ENCODE measurements at places on chromosomes 1 and 21. TPM values are rescaled to one million over a fixed set of nuclear protein-coding genes. Genes with fewer than 3 reads are reported as not detected.

GRCh38 chr1:65001231-65001792 lies 35.0 kb upstream of the JAK1 start:
- H3K27me3 ChIP-seq: peaks cover 7% of the 10 kb centered on the region
- H3K36me3 ChIP-seq: no peaks in the 10 kb centered on the region
- peak overlapping the region; percentile 38 for H3K27ac ChIP-seq
- H3K4me3 ChIP-seq: no peak overlapping the region
- H3K4me1 ChIP-seq: peaks cover 4% of the 10 kb centered on the region

GRCh38 chr1:48371598-48371997 lies 100.4 kb downstream of the SPATA6 start:
- no peak overlapping the region for H3K4me3 ChIP-seq
- no peaks in the 10 kb centered on the region for H3K4me1 ChIP-seq
- no peak for DNase-seq
- no peak overlapping the region for H3K27ac ChIP-seq
- no peaks in the 10 kb centered on the region for H3K36me3 ChIP-seq
- no peaks in the 10 kb centered on the region for H3K27me3 ChIP-seq

- H3K27ac ChIP-seq: no peak overlapping the region
- H3K36me3 ChIP-seq: no peaks in the 10 kb centered on the region
- H3K4me3 ChIP-seq: no peak overlapping the region
- no peaks in the 10 kb centered on the region for H3K27me3 ChIP-seq
- H3K4me1 ChIP-seq: peaks cover 5% of the 10 kb centered on the region
- DNase-seq: no peak
Measured at GRCh38 chr1:91026777-91027176, 4.9 kb upstream of the ZNF644 start.

GRCh38 chr1:153180556-153180955 lies 22.7 kb upstream of the LELP1 start:
- no peak overlapping the region for H3K4me3 ChIP-seq
- no peaks in the 10 kb centered on the region for H3K4me1 ChIP-seq
- H3K27ac ChIP-seq: no peak overlapping the region
- no peaks in the 10 kb centered on the region for H3K36me3 ChIP-seq
- no peaks in the 10 kb centered on the region for H3K27me3 ChIP-seq
- DNase-seq: no peak

- no peaks in the 10 kb centered on the region for H3K4me1 ChIP-seq
- H3K27me3 ChIP-seq: no peaks in the 10 kb centered on the region
- no peak overlapping the region for H3K27ac ChIP-seq
- no peaks in the 10 kb centered on the region for H3K36me3 ChIP-seq
- H3K4me3 ChIP-seq: no peak overlapping the region
Measured at GRCh38 chr1:111742938-111743549, 3.8 kb upstream of the INKA2 start.

GRCh38 chr21:40833184-40833583 lies 13.8 kb downstream of the DSCAM start:
- H3K4me3 ChIP-seq: no peak overlapping the region
- H3K4me1 ChIP-seq: no peaks in the 10 kb centered on the region
- no peaks in the 10 kb centered on the region for H3K36me3 ChIP-seq
- no peak for DNase-seq

GRCh38 chr1:161391611-161392010 lies 23.9 kb upstream of the CFAP126 start:
- H3K27ac ChIP-seq: no peak overlapping the region
- no peaks in the 10 kb centered on the region for H3K27me3 ChIP-seq
- DNase-seq: no peak
- H3K36me3 ChIP-seq: no peaks in the 10 kb centered on the region

DNA sequence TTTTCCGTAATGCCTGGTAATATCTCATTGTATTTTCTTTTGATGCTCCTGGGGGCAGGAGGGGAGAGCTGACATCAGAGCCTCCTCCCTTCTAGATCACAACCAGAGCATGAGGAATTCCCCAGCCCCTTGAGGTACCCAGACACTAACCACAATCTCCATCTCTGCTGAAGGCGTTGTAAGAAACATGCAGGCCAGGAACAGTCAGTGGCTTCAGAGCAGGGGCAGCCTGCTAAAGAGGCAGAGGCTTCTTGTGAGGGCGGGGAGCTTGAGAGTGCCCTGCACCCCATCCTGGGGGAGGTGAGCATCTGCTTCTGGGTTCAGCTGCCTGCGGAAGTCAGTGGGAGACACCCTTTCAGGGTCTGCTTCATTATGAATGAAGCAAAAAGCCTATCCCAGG lies 19.0 kb downstream of the MAPKAPK2 start:
- DNase-seq: no peak
- no peak overlapping the region for H3K4me3 ChIP-seq
- H3K36me3 ChIP-seq: no peaks in the 10 kb centered on the region
- H3K27ac ChIP-seq: no peak overlapping the region

DNA sequence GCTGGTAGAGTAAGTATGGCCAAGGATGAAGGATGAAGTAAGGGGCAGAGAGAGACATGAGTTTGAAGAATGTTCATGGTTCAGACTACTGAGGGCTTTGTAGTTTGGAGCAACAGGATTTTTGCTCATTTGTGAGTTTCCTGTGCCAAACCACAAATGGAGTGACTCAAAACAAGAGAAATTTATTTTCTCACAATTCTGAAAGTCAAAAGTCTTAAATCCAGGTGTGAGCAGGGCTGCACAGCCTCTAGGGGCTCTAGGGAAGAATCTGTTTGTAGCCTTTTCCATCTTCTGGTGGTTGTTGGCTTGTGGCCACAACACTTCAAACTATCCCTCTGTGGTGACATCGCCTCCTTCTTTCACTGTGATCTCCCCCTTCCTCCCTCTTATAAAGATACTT lies 58.9 kb downstream of the RHOU start:
- H3K27ac ChIP-seq: no peak overlapping the region
- no peaks in the 10 kb centered on the region for H3K36me3 ChIP-seq

GRCh38 chr1:18118078-18118477 lies 10.5 kb downstream of the IGSF21 start:
- H3K27ac ChIP-seq: no peak overlapping the region
- DNase-seq: no peak
- H3K4me1 ChIP-seq: no peaks in the 10 kb centered on the region
- no peak overlapping the region for H3K4me3 ChIP-seq
- H3K36me3 ChIP-seq: no peaks in the 10 kb centered on the region
- peaks cover 6% of the 10 kb centered on the region for H3K27me3 ChIP-seq

DNA sequence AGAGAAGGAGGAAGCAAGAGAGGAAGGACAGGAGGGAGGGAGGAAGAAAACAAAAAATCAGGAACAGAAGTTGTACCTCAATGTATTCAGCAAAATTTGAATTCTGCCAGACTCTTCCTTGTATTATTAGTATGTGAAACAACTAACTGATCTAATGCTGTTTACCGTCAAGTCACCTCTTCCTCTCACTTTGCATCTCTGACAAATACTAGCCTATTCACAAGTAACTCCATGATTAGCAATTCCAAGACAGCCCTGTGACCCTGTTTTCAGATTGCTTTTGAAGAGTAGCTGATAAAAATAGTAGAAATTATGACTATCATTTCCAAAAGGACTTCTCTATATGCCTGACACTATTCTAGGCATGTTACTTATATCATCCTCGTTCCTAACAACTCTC lies 445.4 kb downstream of the NEGR1 start:
- no peaks in the 10 kb centered on the region for H3K36me3 ChIP-seq
- no peak overlapping the region for H3K4me3 ChIP-seq
- H3K27me3 ChIP-seq: no peaks in the 10 kb centered on the region
- H3K27ac ChIP-seq: no peak overlapping the region
- no peak for DNase-seq

DNA sequence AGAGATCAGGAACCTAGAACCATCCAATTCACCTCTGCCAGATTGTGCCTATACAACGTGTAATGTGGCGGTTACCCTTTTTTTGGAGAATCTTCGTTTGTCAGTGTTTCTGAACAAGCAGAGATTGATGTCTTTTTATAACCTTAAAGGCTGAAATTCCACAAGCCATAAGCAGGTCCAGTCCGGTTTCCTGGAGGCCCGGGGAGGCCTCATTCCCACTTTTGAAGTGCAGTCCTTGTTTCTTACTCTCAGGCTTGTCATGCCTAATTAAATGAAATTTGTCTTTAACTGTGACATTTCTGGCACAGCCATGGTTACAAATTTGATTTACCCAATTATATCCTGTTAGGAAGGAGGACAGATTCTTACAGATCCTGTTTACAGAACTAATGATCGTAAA lies 27.8 kb downstream of the ZNF362 start:
- DNase-seq: no peak
- H3K4me1 ChIP-seq: peaks cover 11% of the 10 kb centered on the region
- no peak overlapping the region for H3K4me3 ChIP-seq
- peaks cover 14% of the 10 kb centered on the region for H3K36me3 ChIP-seq
- no peak overlapping the region for H3K27ac ChIP-seq
- H3K27me3 ChIP-seq: no peaks in the 10 kb centered on the region

GRCh38 chr1:95122151-95122697 lies 5.1 kb downstream of the TLCD4 start:
- H3K27me3 ChIP-seq: peaks cover 2% of the 10 kb centered on the region
- H3K4me3 ChIP-seq: no peak overlapping the region
- DNase-seq: no peak
- no peaks in the 10 kb centered on the region for H3K36me3 ChIP-seq

DNA sequence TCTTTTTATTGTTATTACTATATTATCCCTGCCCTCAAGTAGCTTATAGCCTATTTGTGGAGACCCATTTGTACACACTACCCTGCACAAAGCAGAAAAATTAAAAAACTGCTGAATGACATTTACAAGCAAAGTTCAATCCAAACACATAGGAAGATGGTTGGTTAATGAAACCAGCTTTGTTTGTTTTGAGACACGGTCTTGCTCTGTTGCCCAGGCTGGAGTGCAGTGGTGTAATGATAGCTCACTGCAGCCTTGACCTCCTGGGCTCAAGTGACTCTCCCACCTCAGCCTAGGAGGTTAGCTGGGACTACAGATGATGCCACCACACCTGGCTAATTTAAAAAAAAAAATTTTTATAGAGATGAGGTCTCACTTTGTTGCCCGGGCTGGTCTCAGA lies 31.6 kb downstream of the TGFB2 start:
- H3K4me3 ChIP-seq: no peak overlapping the region
- H3K36me3 ChIP-seq: no peaks in the 10 kb centered on the region
- H3K27ac ChIP-seq: no peak overlapping the region
- H3K27me3 ChIP-seq: no peaks in the 10 kb centered on the region
- peaks cover 22% of the 10 kb centered on the region for H3K4me1 ChIP-seq

DNA sequence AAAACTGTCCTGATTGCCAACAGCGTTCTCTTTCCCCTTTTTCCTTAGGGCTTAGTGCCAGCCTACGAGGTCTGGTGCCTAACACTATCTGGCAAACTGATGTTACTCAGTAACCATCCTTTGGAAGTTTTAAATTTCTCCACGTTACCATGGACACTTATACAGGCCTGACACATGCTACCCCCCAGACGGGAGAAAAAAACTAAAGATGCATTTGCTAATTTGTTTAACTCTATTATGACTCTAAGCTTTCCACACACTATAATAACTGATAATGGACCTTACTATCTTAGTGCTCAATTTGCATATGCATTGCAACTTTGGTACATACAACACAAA lies 36.8 kb downstream of the CLCA1 start:
- H3K27me3 ChIP-seq: no peaks in the 10 kb centered on the region
- H3K36me3 ChIP-seq: no peaks in the 10 kb centered on the region
- DNase-seq: no peak
- no peak overlapping the region for H3K27ac ChIP-seq
- no peak overlapping the region for H3K4me3 ChIP-seq
- no peaks in the 10 kb centered on the region for H3K4me1 ChIP-seq

GRCh38 chr1:168714012-168714411 lies 15.0 kb downstream of the DPT start:
- no peak overlapping the region for H3K4me3 ChIP-seq
- no peak for DNase-seq
- no peak overlapping the region for H3K27ac ChIP-seq
- H3K4me1 ChIP-seq: no peaks in the 10 kb centered on the region
- H3K27me3 ChIP-seq: no peaks in the 10 kb centered on the region
- no peaks in the 10 kb centered on the region for H3K36me3 ChIP-seq

GRCh38 chr1:98669355-98670296 lies 8.1 kb downstream of the SNX7 start:
- H3K4me3 ChIP-seq: no peak overlapping the region
- no peaks in the 10 kb centered on the region for H3K4me1 ChIP-seq
- H3K36me3 ChIP-seq: no peaks in the 10 kb centered on the region
- H3K27ac ChIP-seq: no peak overlapping the region

- H3K36me3 ChIP-seq: no peaks in the 10 kb centered on the region
- H3K4me1 ChIP-seq: no peaks in the 10 kb centered on the region
- no peak overlapping the region for H3K4me3 ChIP-seq
- H3K27ac ChIP-seq: no peak overlapping the region
- H3K27me3 ChIP-seq: no peaks in the 10 kb centered on the region
- DNase-seq: no peak
Measured at GRCh38 chr21:46597896-46598343, 7.0 kb downstream of the S100B start.

GRCh38 chr1:155106862-155107261 lies 20.8 kb upstream of the EFNA1 start:
- no peaks in the 10 kb centered on the region for H3K27me3 ChIP-seq
- no peaks in the 10 kb centered on the region for H3K4me1 ChIP-seq
- no peak for DNase-seq
- no peaks in the 10 kb centered on the region for H3K36me3 ChIP-seq

GRCh38 chr1:197776351-197777105 lies 1.2 kb upstream of the DENND1B start:
- no peak for DNase-seq
- peak overlapping the region; percentile 91 for H3K27ac ChIP-seq
- H3K4me1 ChIP-seq: no peaks in the 10 kb centered on the region

GRCh38 chr1:90562892-90563291 lies 154.2 kb downstream of the BARHL2 start:
- no peak overlapping the region for H3K27ac ChIP-seq
- no peak overlapping the region for H3K4me3 ChIP-seq
- H3K4me1 ChIP-seq: no peaks in the 10 kb centered on the region
- DNase-seq: no peak
- H3K27me3 ChIP-seq: no peaks in the 10 kb centered on the region

DNA sequence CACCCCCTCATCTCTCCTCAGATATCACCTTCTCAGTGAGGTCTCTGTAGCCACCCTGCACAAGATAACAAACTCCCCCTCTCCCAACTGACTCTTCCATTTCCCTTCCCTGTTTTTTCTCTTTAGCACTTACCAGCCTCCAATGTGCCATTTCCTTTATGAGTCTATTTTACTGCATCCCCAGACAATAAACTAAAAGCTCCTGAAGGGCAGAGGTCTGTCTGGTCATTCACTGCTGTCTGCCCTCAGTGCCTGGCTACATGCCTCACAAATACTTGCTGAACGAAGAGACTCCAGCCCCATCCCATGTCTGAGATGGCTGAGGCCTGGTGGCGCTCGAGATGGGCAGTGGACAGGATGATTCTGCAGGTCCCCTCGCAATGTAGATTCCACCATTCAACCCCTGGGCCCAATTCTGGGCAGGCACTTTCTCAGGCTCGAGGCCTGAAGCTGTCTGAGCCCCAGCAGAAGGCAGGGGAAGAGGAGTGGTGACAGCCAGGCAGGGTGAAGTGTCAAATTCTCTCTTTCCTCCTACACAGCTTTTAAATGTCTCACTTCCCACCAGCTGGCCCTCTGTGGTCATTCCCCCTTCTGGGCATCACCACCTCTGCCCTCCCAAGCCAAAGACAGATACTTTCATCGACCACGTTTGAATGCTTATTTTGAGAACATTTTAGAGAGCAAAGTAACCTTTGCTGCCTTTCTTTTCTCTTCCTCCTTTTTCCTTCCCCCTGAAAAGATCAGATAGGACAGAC lies 6.6 kb downstream of the LRRN2 start:
- no peak for DNase-seq
- no peak overlapping the region for H3K27ac ChIP-seq
- no peak overlapping the region for H3K4me3 ChIP-seq
- H3K36me3 ChIP-seq: no peaks in the 10 kb centered on the region

The INSRR gene
- total RNA-seq: 0.35 TPM

The AGMAT gene
- 6.2 TPM for total RNA-seq

The CLCA1 gene
- total RNA-seq: not detected

The BARHL2 gene
- not detected for total RNA-seq

The LCE2C gene
- total RNA-seq: not detected

The KCNH1 gene
- 0.54 TPM for total RNA-seq

The MX2 gene
- total RNA-seq: 11.7 TPM

The MTARC1 gene
- 11.0 TPM for total RNA-seq

The LINGO4 gene
- total RNA-seq: 0.41 TPM

The VTCN1 gene
- total RNA-seq: 32.6 TPM

All from kidney (tissue), 22 donors.